ENCODE measurements at places on chromosomes 7 and 10.

- no peak for DNase-seq
Observed at GRCh38 chr10:114289096-114289436, 50.0 kb downstream of the VWA2 start.

GRCh38 chr10:128384831-128385230, 258.6 kb upstream of the MKI67 start:
- DNase-seq, result no peak

DNA sequence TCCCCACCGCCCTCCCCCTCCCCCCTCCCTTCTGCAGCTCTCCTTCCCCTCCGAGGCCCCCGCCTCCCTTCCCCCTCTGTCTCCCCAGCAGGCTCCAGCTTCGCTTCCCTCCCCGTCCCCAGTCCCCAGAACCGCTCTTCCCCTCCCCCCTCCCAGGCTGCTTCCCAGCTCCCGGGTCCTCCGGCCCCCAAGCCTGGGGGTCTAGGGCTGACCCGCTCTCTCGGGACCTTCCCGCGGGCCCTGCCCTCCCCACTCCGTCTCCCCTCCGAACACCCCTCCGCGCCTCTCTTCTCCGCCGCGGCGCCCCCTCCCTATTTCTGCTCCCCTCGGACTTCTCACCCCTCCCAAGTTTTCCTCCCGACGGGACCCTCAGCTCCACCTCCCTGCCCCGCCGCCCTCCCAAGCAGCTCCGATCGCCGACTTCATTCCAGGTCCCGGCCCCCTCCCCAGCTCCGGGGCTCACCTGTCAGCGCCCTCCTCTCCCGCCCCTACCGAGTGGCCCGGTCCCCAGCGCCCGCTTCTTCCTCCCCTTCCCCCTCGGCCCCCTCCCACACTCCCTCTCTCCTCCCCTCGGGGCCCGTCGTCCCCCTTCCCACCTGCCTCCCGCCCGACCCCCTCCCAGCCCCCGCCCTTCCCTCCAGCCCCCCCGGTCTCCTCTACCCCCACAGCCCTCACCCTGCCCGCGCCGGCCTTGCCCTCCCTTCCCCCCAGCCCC, 990 bp downstream of the ZNF467 start:
- no peak for DNase-seq

DNA sequence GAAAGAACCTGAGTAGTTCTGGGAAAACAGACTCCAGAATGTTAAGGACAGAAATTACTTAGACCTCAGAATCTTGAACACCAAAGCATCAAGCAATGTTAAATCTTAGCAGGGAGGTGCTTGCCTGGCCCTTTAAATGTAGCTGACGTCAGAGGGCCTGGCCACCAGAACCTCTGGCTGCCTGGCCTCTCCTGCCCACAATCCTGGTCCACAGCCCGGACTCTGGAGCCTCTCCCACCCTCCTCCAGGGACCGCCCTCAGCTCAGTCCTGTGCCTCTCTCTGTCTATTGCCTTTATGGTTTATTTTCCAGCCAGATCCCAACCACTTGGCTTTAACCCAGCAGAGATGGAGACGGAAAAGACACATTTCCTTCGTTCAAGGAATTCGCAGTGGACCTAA, 42.2 kb upstream of the EGR2 start:
- DNase-seq, result peak; percentile 37

GRCh38 chr7:44284216-44284615, 41.2 kb downstream of the CAMK2B start:
- DNase-seq, result no peak

GRCh38 chr7:66150471-66150870, 35.8 kb downstream of the CRCP start:
- DNase-seq, result peak; percentile 85

DNA sequence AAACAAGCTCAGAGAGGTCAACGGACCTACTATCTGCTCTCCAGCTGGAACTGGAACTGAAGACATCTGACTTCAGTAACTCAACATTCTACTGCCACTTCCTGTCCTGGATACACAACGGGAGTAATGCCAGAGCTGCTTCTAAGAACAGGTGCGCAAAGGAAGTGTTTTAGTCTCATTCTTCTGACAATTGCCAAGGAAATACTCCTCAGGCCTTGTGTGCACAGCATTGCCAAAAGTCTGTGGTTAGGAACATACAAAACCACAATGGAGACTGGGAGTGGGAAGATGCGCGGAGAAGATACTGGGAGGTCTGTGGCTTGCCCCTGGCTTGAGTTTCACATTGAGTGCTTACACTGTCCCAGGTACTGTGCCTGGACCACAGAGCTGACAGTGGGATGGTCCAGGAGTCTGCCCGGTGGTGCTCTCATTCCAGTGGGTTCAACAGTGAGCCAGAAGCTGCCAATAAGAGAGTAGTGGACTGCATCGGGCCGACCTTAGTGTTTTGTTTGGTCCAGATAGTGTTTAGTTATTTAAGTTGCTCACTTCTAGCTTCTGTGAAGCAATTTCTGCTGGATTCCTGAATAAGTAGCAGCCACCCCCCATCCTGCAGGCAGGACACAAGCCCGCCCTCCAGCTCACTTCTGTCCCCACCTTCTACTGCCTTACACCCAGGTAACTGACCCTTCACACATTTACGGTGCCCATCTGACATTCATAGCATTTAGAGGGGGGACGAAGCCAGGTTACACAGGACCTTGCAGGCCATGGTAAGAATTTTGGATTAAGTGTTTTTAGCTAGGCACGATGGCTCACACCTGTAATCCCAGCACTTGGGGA, 10.3 kb downstream of the TBL2 start:
- peak; percentile 23 for DNase-seq

DNA sequence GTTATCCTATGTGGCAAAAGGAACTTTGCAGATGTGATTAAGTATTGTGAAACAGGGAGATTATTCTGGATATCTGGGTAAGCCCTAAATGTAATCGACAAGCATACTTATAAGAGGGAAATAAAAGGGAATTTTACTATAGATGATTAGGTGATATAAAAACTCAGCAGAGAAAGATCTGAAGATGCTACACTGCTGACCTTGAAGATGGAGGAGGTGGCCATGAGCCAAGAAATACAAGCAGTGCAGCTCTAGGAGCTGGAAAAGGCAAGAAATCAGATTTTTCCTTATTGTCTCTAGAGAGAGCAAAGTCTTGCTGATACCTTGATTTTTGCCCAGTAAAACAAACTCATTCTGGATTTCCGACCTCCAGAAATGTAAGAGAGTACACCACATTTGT, 67.7 kb downstream of the BRAF start:
- no peak for DNase-seq

DNA sequence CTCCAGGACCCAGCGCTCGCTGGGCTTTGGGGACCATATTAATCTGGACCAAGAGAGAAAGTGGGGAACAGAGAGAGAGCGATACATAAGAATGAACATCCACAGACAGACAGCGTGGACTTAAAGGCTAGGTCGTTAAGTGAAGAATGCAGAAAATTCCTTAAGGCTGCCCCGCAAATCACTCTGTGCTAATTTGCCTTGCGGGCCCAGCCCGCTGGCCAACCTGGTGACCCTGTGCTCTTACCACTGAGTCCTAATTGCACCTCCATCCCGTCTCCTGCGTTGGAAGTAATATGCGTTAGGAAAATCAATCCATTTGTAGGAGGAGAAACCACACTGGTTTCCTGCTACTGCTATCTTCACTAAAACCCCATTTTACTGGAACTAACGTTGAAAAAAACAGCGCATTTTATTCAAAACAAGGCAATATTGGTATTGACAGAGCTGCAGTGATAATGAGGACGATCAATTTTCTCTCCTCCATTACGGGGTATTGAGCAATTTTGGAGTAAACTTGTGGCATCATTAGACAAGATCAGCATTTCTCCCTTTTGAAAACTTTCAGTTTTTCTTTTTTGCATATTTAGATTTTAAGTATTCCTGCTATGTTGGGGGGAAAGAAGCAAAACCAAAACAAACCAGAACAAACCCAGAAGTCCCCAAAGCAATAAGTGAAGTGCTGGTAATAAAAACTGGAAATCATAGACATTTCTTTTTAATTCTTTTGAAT, 85.2 kb downstream of the WDFY4 start:
- DNase-seq, result no peak

DNA sequence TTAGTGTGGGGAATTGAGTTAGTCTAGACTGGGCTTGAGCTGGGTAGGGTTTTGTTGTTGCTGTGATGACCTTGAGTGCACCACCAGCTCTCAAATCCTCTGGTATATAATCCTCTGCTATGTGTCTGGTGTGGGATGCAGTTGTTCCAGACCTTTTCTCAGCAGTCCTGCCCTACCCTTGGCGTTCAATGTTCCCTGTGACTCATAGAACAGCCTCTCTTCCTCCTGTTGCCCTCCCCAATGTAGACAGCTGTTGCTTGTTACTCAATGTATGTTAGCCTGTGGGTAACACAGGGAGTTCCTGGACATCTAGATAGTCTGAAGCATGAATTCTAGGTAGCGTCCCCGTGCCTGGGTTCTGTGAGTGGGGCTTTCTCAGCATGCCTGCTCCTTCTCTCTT, 19.8 kb downstream of the ACBD7 start:
- DNase-seq, result peak; percentile 46

GRCh38 chr10:12481924-12482323, 132.6 kb downstream of the CAMK1D start:
- no peak for DNase-seq

DNA sequence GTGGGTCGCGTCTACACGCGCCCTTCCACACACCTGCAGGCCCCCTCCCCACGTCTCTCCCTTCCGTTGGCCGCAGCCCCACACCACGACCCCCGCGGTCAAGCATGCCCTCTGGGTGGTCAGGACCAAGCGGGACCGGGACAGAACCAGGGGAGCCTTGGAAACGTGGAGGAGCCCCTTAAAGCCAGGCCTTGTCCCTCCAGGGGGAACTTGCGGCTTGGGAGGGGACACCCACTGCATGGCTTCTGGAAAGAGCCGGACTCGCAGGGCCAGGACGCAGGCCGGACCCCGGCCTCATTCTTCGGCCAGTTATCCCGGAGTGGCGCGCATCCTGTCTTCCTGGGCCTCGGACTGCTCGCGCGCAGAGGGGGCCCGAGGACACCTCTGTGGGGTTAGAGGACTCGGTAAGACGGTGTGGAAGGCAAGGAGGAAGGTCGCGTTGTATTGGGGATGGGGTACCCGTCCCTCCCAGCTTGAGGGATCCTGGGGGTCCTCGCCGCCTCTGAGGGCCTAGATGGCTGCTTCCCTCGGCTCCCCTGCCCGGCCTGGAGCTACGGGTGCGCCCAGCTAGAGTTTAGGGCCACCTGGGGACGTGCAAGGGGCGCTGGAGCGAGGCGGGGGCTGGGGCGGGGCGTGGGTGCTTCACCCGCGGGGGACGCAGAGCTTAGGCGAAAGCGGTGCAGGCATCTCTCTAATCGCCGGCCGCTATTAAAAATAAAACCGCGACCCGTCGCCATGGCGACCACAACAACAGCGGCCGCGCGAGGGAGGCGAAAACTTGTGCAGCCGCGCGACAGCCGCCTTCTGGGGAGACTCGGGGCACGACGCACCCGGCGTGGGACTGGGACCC, 1.8 kb upstream of the PDGFA start:
- DNase-seq, result peak; percentile 45

DNA sequence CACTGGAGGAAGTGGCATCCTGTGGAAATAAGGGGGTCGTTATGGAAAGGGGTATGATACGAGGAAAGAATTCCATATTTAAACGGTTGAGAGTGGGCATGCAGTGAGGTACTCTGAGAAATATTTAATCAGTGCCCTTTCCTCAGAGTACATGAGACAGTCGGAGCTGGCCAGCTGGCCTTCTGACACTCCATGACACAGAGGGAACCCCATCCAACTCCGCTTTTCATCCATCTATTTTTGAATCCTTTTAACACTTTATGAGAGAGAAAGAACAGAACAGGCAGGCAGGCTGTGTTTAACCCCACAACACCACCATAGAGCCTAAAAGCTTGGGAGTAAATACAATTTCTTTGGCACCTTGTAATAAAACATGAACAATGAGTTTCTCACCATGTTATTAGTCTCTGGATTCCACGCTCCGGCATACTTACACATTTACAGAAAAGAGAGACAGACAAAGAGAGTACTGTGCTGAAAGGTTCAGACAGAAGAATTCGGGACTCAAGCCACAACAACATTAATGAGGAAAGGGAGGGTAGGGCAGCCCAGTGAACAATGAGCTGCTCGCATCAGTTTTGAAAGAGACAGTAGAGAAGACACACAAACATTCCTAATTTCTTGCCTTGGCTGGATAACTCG, 124.2 kb upstream of the PDLIM1 start:
- peak; percentile 3 for DNase-seq

DNA sequence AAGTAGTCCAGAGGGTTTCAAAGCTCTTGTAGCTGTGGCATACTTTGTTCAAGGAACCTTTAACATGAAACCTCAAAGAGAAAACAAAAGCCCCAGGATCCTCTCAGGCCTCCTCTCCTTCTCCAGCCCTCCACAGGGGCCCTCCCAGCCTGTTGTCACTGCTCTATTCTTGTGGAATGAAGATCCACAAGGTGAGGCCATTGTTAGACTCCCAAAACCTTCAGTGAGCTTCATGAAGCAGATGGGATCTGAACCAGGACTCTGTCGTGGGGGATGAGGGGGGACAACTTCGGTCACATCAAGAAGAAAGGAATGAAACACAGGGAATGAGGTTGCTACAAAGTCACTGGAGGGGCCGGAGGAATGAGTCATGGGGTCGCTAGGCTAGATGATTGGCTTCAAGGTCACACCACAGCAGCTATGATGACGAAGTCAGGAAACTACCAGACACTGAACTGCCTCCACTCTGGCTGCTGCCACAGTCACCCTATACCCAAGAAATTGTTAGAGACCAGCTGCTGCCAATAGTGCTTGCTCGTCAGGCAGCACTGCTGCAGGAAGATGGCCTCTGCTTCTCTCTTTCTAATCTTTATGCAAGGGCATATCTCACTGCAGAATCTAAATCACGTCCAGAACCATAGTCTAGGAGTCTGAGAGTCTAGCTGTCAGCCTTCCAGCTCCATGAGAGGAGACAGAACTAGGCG, 208.8 kb downstream of the HIBADH start:
- DNase-seq, result peak; percentile 31

DNA sequence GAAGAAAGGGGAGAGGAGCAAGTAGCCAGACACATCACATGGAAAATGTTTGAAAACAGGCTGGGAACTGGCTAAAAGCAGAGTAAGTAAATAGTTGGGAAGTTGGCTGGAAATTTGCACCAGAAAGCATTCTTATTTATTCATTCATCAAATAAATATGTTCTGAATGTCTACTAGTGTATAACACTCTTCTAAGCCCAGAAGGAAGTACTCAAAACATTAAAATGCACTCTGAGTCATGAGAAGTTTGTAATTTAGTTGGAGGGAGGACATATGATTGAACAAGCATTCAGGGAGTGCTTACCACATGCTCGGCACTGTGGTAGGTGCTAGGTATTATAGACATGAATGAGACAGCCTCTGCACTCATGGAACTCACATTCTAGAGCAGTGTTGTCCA, 37.0 kb upstream of the CNNM1 start:
- DNase-seq, result peak; percentile 94

All from AG10803 (cell line).